Activated naive CD8-positive, alpha-beta T cell treated with anti-CD3 and anti-CD28 coated beads, Interleukin-2, amount 10 ng/mL, durations not matched to agents 7 days and 5 days (primary cell): ENCODE measurements at places on chromosomes 7 and 10.

- DNase-seq: no peak
These were observed 547.7 kb upstream of the GALNT17 start for GRCh38 chr7:70583965-70584883.

- no peak for DNase-seq
These were observed 48.5 kb downstream of the LCOR start for GRCh38 chr10:96880575-96880974.

- DNase-seq: no peak
These were observed 13.0 kb upstream of the DLG5 start for GRCh38 chr10:77939561-77940001.

DNA sequence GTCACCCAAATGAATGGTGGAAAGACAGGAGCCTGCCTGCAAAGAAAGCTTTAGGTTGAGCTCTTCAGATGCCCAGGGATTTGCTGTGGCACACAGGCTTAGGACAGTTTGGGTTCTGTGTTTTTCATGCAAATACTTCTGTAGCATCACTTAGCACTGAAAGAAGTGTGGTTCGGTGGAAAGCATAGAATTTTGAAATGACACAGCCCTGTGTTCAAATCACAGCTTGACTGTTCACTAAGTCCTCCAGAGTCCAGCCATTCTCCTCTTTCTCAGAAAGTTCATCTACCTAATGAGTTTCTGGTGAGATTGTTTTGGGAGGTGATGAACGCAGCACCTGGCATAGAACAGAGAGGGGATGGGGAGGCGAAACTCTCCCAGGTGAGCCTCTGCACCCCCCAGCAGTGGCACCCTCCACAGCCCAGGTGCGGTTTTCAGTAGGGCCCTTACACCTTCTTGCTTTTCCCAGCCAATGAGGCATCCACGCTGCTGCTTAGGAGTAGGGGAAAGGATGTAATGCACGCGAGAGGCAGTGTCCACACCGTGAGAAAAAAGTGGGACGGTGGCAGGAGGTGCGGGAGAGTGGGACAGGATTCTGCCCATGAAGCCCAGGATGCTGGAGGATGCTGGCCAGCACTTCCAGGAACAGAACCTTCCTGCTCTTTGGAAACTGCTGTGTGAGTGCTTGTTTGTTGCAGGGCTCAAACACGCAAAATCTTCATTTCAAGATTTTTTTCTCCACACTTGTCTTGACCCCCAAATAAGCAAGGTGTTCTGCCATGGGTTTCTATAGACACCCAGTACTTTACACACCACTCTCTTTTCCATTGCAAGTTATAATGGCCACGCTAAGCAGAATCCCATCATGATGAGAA is 11.6 kb downstream of the EN2 start:
- no peak for DNase-seq

DNA sequence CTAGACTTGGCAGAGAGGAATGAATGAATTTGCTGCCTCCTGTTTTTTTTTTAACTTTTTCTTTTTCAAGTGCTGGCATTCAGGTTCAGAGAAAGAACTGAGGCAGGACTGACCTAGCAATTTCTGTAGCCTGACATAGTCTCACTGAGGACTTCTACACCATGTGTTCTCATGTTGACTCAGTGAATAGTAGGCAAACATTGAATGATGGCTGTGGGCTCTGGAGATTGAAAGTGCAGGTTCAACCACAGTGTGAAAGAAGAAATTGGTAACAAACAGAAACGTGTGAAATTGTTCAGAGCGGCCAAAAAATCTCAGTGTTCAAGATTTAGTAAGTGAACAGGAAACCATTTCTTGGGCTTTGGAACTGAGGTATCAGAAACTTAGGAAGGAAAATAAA is 322.4 kb upstream of the GHITM start:
- DNase-seq: no peak

DNA sequence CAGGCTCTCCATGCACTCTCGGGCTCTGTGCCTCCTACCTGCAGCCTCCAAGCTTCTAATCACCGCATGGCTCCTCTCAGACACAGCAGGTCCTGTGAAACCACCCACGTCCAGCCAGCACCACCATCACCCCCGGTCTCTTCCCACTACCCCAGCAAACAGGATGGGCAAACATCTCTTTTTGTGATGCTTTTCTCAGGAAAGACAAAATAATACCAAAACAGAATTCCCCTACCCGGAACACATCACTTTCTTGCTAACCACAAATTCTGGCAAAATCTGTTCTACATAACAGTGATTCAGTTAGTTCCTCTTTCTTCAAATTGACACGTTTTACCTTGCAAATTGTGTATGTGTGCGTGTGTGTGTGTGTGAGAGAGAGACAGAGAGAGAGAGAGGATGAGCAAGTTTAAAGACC is 6.5 kb downstream of the SNX8 start:
- no peak for DNase-seq

DNA sequence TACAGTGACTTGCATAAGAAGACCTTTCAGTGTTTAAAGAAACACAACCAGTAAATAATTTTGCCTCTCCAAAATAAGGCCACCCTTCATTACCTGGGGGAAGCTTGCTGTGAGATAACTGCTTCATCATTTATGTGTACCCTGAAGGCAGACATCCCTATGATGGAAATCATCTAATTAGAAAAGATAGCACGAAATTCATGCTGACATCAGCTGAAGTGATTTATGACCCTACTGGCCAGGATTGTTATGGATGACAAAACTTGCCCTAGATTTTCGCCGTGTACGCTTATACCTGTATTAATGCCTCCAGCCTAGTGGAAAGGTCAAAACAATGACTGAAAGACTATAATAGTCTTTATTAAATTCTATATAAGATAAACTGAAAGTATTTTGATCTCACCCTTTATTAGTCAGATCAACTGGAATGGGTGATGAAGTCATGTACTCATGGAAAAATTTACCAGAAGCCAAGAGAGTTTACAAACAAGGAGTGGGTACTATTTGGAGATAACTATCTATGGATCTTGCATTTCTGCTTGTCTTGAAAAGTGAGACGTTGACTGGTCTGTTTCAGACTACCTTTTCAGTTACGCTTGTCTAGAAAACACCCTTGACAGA is 114.2 kb downstream of the PPP1R3A start:
- no peak for DNase-seq

GRCh38 chr10:27143686-27144085 is 10.5 kb downstream of the YME1L1 start:
- no peak for DNase-seq

GRCh38 chr10:87691506-87692070 is 31.9 kb downstream of the PAPSS2 start:
- DNase-seq: no peak

DNA sequence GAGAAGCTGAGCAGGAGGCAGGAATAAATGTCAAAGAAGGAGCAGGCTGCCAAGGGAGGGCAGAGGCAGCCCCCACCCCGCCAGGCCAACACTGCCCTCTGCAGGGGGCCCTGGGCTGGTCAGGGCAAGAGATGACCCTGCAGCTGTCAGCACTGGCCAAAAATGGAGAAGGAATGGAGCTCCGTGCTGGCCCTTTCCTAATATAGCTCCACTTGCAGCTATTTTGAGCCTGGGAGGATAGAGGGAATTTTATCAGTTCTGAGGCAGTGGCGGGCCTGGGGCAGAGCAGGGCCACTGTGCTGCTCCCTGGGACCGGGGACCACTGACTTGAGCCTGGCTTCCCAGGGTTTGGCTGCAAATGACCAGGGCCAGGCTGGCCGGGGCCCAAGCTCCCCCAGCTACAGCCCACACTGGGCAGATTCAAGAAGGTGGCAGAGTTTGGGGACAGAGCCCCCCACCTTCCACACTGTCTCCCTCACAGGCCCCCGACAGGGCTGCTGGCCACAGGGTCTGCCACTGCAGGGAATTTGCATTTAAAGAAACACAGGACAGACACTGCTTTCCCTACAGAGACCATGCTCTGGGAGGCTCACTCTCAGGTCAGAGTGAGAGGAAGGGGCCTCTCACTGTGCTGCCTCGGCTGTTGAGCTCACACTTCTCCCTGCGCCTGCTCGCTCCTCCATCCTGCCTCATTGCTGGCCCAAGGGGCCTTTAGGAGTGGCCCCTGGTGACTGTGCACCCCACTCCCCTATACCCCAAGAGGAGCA is 16.2 kb downstream of the LDB3 start:
- DNase-seq: no peak

DNA sequence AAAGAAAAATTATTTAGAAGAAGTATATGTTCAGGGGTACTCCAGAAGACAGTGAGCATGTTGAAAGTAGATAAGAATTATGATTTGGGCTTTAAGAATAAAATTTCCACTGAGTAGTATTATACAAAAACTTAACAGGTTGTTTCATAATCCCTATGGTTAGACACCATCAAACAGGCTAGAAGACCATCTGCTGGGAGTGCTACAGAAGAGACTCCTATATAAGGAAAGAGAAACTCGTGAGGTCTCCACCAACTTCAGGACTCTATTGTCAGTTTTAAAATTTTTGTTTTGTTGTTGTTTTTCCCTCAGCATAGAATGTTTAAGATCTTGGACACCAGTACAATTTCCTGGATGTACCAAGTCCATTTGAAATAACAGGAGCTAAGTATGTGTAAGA is 13.1 kb downstream of the DNAJC1 start:
- DNase-seq: no peak

DNA sequence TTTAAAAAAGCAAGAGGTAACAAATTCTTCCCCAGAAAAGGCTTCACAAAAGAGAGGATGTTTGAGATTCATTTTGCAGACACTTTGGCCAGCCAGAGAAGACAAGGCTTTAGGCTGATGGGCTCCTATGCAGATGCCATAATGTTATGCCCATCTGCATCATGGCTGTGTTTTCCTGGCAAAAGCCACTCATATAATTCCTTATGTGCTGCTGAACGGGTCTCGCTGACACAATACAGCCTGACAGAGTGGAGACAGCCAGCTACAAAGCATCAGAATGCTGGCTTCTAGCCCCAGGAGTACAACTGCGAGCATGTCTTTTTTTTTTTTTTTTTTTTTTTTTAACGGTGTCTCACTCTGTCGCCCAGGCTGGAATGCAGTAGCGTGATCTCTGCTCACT is 1157.4 kb upstream of the AUTS2 start:
- no peak for DNase-seq

- DNase-seq: no peak
These were observed 133.7 kb upstream of the CTTNBP2 start for GRCh38 chr7:118006979-118007378.

- no peak for DNase-seq
These were observed 118.7 kb upstream of the NEBL start for GRCh38 chr10:21015851-21016250.
